CD8-positive, alpha-beta T cell (primary cell): ENCODE measurements at places on chromosomes 7 and 10. TPM values are rescaled to one million over a fixed set of nuclear protein-coding genes. Genes with fewer than 3 reads are reported as not detected.

TASOR2 gene
- total RNA-seq = 61.2 TPM

GRCh38 chr10:93437946-93438612 lies 44.1 kb downstream of the MYOF start:
- DNase-seq = no peak

DNA sequence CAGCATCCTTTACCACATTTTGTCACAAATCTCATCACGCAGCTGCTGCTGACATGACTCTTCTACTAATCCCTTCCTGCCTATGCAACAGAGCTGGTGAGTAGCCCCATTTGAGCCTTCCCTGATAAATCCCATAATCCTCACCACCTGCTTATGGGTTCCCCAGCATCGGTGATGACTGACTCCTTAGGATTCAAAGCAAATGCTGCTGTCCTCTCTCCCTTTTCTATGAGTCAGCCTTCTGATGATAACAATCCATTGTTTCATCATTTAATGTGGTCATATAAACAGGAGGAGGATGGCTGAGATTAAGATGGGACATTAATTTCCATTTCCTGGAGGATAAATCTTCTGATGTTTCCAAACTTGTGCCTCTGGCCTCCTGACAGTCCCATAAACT lies 73.4 kb downstream of the SORCS1 start:
- no peak for DNase-seq

- no peak for DNase-seq
Measured at GRCh38 chr7:75621124-75621523, 117.6 kb downstream of the HIP1 start.

- no peak for DNase-seq
Measured at GRCh38 chr10:50367732-50368131, 116.4 kb upstream of the ASAH2 start.

KCNMA1 gene
- total RNA-seq = not detected

DNA sequence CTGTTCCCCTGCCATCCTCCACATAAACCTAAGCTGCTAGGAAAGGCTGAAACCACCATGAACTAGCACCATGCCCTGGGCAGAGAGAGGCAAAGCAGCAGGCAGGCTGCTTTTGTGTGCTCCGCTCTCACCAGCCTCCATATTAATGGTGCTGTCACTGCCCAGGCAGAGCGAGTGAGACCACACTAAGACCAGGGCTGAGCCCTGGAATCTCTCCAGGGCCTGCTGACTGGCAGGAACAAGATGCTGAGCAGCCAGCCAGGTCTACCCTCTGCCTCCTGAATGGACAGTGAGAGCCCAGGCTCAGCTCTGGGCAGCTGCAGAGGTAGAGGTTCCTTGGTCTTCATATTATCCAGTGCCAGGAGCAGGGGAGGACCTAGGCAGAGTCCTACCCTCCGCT lies 1.6 kb upstream of the CRHR2 start:
- DNase-seq = no peak

- no peak for DNase-seq
Measured at GRCh38 chr7:127678947-127679346, 27.0 kb downstream of the SND1 start.

DNA sequence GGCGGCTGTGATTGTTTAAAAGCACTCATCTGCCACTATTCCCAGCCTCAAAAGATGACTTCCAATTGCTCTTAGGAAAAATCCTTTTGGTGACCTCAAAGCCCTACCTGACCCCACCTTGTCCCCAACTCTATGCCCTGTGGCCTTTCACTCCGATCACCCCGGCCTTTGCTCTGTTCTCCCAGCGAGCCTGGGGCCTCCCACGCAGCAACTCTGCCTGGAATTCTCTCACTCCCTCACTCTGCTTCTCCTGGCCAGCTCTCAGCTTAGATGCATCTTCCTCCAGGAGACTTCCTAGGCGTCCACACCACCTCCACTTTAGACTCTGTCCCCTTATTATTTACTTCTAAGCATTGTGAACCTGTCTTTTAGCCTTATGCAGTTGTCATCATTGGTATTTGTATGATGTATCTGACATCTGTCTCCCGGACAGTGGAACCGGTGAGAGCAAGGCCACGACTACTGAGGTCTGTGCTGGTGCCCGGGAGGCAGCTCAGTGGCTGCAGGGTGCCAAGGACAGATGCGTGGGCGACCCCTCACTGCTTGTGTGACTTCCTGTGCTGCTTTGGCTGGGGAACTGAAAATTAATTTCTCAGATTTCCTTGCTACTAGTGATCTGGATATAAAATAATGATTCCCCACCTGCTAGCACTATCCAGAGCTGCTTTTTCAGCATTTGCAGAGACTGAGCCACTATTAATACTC lies 63.0 kb downstream of the PIP4K2A start:
- DNase-seq = no peak

CYP3A7 gene
- total RNA-seq = not detected
